CD8-positive, alpha-beta T cell (primary cell): ENCODE measurements at places on chromosomes 3 and 15.

DNA sequence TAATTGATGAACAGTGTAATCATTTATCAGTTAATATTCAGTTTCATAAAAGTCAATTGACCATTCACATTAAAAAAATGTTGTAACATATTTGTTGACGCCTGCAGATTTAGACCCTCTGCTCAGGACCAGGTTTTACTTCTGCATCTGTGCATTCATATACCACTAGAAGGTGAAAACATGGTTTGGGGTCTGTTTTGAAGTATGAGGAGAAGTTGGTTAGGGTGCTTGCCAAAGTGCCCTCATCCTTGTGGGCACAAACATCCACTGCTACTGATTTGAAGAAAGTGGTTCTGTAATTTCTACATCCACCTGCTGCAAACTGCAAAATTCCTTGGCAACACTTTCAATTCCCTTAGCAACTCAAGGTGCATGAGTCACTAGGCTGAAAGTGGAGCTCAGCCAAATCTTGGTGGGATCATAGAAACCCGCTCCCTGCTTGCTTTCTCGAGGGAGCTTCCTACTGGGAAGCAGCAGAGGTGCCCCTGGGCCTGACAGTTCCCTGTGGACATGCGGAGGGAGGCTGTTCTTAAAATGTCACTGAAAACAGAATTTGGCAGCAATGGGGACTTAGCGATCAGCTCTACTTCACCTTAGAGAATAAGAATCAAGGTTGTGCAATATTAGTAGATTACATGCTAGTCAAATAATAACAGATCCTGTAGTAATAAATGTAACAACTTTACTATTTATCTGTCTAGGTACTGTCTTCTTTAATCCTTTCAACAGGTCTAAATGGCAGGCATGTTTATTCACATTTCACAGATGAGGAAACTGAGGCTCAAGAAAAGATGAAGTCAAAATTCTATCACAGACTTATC, 301.0 kb upstream of the TBL1XR1 start:
- DNase-seq = no peak

DNA sequence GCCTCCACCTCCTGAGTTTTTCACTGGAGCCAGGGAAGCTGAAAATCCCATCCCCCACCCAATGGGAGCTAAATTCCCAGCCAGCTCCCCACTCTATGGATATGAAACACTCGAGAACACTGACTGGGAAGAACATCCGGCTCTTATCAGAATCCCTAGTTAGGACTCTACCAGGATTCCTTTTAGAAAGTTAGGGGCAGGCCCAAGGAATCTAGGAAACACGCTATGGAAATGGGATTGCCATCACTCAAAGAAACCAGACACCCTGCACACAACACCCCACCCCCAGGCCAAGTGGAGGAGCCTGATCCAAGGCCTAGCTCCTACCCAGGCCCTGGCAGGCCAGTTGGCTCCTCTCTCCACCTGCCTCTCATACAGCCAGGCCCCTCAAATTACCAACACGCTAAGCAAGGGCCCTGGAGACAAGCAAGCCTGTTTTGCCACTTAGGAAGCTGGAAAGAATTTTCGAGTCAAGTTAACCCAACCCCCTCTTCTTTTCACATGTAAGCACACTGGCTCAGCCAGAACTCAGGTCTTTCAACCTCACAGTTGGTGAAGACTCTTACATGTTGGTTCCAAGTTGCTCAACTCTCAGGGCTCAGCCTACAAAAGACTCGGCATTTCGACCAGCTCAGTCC, 75.5 kb downstream of the RBPMS2 start:
- no peak for DNase-seq

DNA sequence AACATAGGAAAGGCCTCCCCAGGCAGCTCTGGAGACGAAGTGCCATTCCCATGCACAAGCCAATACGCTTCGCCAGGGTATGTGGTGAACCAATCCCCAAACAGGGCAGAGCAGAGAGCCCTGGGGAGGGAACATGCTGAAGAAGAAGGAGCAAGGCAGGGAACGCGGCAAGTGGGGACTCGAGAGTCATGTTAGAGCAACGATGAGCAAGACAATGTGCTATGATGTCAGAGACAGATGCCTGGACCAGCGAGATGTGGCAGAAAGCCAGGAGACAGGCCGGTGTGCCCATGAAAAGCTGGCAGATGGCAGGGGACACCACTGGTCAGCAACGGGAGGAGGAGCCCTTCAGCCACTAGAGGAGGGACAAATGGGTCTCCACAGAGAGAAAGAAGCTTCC, 39.6 kb downstream of the NIPA2 start:
- DNase-seq = no peak

DNA sequence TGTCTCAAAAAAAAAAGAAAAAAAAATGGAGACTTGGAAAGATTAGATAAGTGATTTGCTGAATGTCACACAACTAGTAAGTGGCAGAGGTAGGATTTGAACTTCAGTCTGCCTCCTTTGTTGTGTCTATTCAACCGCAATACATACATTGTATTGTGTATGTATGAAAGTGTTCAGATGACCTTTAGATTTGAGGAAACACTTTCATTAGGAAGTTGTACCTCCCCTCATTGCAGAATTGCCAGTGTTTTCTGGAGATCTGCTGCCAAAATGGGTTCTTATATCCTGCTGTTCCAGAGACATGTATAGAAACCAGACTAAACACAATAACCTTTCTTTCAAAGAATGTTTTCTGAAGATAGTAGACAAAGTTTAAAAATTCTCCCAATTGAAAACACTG, 247.4 kb upstream of the TBL1XR1 start:
- no peak for DNase-seq

GRCh38 chr3:44111482-44111881, 130.2 kb upstream of the TOPAZ1 start:
- DNase-seq = no peak

GRCh38 chr3:108234387-108234957, 12.2 kb upstream of the IFT57 start:
- no peak for DNase-seq

DNA sequence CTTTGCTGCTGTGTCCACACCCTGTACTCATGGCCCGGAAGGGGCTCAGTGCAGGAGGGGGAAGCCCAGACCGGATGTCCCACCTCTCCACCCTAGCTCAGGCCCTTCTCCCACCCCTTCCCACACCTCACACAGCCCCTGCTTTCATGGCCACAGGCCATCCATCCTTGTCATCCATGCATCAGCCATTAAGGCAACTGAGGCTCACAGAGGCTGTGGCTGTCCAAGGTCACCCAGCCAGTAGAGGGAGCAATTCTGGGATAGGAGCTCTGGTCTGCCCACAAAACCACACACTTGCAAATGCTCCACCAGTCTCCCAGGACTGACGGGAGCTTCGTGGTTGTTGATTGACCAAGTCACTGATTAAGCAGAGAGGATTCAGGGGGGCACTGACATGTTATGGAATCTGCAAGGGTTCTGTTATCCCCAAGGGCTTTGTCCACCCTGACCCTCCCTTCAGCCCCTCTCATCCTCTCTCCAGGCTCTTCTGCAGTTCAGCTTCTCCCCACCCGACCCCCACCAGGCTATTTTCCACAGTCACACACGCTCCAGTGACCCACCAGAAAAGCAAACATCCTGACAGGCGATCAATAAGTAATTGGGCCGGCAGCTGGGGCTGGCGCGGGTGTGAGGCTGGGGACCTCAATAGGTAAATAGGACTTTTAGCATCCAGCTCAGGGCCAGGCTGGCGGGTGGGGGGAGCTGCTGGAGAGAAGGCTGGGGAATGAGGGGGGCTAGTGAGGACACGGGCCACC, 15.1 kb downstream of the LINGO1 start:
- no peak for DNase-seq

- DNase-seq = no peak
Measured at GRCh38 chr3:136624894-136625815, 127.0 kb downstream of the STAG1 start.

- DNase-seq = no peak
Measured at GRCh38 chr15:95087253-95087609, 855.9 kb downstream of the MCTP2 start.

- DNase-seq = no peak
Measured at GRCh38 chr3:52688266-52688665, 2.4 kb downstream of the GNL3 start.

GRCh38 chr15:85421116-85421925, 40.9 kb downstream of the AKAP13 start:
- DNase-seq = no peak

DNA sequence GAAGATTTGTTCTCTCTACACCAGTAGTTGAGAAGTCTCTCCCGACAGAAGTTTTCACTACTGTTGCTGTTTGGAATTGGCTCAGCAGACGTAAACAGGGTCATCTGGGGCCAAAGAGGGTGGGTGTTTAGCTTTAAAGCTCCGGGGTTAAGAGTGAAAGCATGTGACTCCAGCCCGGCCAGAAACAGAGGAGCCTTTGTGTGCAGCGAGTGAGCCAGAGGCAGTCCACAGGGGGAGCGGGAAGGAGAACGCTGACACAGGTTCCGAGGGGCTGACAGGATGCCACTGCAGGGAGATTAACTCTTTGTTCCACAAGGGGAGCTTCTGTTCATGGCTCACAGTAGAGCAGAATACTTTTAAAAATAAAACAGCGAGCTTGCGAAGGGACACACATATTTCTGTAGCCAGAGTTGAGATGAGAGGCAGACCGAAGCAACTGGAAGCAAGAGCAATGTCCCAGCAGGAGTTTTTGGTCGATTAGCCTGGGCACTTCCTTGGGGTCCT, 26.9 kb downstream of the BMF start:
- no peak for DNase-seq

DNA sequence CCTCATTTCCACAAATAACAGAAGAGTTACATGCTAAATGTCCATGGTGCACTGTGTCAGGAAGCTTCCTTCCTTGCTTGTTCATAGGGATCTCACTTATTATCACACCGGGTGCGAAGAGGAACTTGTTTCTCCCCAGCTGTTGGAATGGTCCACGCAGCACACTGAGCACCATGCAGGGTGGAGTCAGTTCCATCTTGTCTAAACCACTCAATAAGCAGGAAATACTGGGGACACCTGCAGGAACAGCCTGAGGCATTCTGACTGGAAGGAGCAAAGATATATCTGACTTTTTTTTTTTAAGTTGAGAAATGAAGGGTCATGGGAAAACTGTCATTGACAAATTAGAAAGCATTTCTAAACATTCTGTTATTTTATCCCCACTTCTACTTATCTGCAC, 70.0 kb upstream of the WDR72 start:
- DNase-seq = no peak

DNA sequence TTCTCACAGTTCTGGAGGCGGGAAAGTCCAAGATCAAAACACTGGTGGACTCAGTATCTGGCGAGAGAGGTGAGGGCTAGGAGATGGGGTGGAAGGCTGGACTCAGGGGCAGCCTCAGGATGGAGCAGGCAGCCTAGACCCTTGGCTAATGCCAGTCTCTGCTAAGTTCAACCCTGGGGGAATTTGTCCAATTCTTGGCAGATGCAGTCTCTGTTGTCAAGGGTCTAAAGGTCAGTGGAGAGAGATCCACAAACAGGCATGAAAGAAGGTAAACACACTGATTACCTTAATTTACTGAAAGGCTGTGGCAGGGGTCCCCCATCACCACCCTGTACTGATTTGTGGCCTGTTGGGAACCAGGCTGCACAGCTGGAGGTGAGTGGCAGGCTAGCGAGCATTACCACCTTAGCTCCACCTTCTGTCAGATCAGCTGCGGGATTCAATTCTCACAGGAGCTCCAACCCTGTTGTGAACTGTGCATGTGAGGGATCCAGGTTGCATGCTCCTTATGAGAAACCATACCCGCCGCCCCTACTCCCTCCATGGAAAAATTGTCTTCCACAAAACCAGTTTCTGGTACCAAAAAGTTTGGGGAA, 32.5 kb upstream of the RHCG start:
- no peak for DNase-seq

GRCh38 chr15:62950462-62950931, 92.0 kb upstream of the TPM1 start:
- DNase-seq = no peak

DNA sequence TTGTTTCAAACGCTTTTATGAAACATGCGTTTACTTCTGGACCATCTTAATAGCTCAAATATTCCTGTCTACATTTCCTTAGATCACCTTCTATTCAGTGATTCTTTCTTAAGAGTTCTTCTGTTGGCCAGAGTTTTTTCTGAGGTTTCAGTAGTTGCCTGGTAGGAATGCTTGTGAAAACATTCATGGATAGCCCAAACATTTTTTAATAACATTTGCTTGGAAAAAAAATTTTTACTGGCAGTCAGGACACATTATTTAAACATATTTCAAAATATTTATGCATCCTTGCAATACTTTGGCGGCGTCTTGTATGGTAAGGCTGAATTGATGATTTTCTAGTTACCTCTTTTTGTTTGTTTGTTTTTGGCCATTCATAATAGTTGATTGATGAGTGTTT, 47.4 kb upstream of the ZBTB20 start:
- DNase-seq = no peak

DNA sequence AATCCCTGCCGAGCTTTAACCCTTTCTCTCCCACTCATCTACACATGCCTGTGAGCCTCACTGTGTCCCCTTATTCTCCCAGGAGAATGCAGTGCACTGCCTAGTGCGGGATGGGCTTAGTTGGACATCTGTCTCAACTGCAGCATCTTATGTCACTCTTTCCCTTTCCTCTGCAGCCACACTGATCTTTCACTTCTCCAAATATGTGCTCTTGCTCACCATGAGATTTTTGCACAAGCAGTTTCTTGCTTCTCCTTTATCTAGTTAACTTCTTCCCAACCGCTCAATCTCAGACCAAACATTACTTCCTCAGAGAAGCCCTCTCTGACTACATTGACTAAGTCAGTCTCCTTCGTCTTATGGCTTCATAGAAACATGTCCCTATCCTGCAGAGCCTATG, 292.3 kb downstream of the KBTBD8 start:
- no peak for DNase-seq

DNA sequence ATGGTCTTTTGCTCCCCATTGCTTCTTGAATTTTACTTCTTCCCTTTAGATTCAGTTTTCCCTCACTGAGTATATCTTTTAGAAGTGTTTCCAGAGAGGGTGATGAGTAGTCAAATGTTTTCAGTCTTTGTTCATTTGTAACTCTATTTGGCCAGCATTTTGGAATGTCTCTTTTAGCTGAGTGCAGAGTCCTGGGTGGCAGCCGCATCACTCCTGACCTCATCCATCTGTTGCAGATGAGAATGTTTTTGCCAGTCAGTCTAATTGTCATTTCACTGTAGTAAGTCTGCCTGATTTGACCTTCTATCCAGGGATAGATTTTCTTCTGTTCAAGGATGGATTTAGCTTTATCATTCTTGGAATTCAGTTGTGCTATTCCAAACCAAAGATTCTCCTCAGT, 7.3 kb downstream of the SRPRB start:
- no peak for DNase-seq

GRCh38 chr3:187976365-187976900, 177.5 kb upstream of the LPP start:
- DNase-seq = no peak

GRCh38 chr3:63029921-63030320, 154.7 kb upstream of the CADPS start:
- no peak for DNase-seq
